ENCODE measurements at places on chromosomes 11 and 22.
A peak's percentile ranks its signal among the peaks of the same experiment; 100 is the strongest.

DNA sequence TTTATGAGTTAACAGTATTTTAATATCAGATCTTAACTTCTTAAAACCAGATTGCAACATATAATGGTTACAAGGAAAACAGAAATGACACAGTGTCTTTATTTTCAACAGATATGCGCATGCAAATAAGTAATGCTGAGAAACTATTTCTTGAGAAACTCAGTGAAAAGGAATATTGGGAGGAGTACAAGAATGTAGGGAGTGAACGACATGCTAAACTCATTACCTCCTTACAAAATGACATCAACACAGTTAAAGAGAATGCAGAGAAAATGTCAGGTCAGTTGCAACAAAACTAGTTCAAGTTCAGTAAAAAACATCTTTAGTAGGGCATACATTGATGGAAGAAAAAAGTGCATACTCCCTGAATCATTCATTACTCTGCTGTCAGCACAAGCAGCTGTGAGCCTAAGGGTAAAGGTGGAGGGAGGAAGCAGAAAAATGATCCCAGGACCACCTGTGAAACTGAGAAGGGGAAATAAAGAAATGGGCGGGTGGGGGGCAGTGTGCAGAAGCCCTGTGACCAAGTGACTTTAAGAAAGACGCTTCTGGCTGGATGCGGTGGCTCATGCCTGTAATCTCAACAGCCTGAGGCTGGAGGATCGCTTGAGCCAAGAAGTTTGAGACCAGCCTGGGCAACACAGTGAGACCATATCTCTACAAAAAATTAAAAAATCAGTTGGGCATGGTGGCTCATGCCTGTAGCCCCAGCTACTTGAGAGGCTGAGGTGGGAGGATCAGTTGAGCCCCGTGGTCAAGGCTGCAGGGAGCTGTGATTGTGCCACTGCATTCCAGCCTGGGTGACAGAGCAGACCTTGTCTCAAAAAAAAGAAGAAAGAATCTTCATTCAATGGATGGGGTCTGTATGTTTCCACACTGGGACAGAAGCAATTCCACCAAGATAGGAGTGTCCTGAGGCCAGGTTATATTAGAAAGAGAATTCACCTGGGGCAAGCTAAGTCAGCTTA lies 31.2 kb downstream of the CCDC83 start:
- no peak for DNase-seq

DNA sequence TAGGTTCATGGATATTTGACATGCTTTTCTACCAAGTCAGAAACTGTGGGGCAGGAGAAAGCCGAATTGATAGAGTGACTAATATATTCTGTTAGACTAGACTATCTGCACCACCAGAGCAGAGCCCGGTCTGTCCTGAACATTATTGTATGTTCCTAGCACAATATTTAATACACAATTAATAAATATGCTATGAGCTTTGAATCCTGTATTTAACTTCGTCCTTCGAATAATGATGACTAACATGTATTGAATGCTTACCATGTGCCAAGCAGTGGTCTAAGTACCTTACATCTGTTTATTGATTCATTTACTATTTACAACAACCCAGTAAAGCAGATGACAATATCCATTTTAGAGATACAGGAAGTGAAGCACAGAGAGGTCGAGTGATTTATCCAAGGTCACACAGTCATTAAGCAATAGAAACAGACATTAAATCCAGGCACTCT lies 44.8 kb upstream of the ANO3 start:
- DNase-seq: no peak

DNA sequence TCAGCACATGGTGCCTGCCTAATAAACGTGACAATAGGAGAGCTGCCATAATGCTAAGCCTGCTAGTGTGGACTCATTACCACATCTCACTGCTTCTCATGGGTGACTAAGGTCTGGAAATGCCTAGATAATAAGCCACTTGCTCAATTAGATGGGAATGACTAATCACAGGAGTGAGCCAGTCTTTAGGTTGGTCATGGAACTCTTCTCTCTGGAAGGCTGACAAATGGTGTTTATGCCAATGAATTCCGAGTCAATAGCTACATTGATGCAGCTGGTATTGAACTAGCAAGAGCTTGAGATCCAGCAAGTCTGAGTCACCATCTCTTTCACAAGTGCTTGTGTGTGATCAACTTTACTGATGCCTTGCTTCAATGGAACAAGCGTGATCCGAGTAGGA lies 334.9 kb downstream of the OPCML start:
- peak; percentile 29 for DNase-seq

- DNase-seq: no peak
Observed at GRCh38 chr22:20554824-20555223, 47.4 kb downstream of the MED15 start.

DNA sequence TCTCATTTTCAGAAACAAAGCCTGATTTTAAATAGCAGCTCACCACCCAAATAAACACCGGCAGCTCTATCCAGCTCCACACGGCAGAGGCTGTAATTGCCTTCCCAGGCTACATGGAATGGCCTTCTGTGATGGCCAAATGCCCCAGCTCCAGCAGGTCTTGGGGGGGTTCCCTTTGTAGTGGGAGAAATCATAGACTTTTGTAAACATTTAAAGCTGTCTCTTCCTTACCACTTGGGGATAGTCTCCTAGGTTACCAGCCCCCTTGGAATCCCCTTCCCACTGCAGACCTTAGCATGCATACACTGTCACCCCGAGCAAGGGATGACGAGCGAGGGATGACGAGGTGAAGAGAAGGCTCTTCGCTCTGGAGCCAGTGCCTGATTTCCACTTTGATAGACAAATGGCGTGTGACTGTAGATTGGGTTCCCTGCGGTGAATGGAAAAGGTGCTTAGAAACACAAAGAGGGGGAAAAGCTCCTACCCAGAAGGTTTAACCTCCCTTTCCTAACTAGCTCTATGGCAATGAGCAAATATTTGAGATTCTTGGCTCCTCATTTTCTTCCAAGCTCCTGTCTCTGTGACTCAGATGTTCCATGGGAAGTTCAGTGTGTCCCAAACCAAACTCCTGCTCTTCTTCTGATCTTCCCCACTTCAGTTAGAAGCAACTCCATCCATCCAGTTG lies 108.0 kb upstream of the CADM1 start:
- DNase-seq: no peak

DNA sequence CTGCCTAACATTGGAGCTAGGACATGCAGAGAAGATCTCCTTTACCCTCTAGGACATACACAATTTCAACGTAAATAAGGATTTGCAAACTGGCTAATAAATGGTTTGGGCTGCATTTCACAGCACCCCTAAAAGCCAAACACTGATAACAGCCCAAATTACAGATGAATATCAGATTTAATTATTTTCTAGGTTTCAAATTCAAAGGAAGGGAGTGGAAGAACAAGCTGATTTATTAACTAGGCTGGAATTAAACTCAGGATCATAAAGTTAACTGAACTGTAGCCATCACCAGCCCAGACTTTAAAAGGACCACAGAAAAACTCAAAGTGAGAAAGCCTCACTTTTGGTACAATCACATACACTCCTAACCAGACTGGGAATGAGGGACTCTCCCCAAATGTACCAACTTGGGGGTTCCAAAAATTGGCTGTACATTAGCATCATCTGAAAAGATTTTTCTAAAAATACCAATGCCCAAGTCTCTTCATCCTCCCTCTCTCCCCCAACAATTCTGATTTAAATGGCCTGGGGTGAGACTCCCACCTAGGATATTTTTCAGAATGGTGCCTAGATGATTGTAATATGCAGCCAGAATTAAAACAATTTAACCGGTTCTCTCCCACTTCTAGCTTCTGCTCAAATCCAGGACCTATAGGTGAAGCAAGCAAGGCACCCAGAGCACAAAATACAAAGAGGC lies 43.5 kb downstream of the SYTL2 start:
- no peak for DNase-seq

GRCh38 chr22:39220450-39220849 lies 24.3 kb downstream of the PDGFB start:
- DNase-seq: no peak

- peak; percentile 74 for DNase-seq
Observed at GRCh38 chr22:31230871-31231621, 18.9 kb downstream of the LIMK2 start.

GRCh38 chr11:70717936-70718595 lies 319.7 kb downstream of the CTTN start:
- no peak for DNase-seq

Data from COLO829 (cell line).